ENCODE measurements at places on chromosomes 3 and 15.

- DNase-seq, result no peak
Observed at GRCh38 chr3:61964566-61964965, 403.2 kb downstream of the PTPRG start.

GRCh38 chr3:129602730-129603560 is 3.5 kb downstream of the PLXND1 start:
- DNase-seq, result peak; percentile 82

- DNase-seq, result no peak
Observed at GRCh38 chr3:103906304-103906703, 1460.4 kb upstream of the ALCAM start.

GRCh38 chr3:141332416-141332815 is 35.9 kb upstream of the ZBTB38 start:
- no peak for DNase-seq

DNA sequence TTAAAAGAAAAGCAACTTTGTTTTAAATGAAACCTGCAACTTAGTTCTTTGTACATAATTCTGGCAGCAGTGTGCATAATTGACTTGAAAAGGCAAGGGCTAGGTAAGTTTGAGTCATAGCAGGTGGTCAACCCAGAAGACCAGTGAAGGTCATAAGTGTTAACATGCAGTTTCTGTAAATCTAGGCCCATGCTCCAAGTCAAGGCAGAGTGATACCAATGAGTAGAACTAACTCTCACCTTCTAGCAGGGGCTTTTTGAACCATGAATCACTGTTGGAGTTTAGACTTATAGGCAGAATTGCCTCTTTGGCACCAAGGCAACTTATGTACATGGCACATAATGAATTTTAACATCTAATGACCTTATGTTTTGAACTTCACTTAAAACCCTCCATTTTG is 29.5 kb upstream of the IL20RB start:
- no peak for DNase-seq

GRCh38 chr3:99388780-99389179 is 249.6 kb upstream of the COL8A1 start:
- DNase-seq, result no peak

GRCh38 chr3:50604628-50605588 is 6.7 kb downstream of the CISH start:
- DNase-seq, result no peak

- peak; percentile 63 for DNase-seq
Observed at GRCh38 chr3:153163393-153163724, 1.3 kb downstream of the RAP2B start.

GRCh38 chr3:65130782-65131181 is 443.0 kb upstream of the ADAMTS9 start:
- no peak for DNase-seq

DNA sequence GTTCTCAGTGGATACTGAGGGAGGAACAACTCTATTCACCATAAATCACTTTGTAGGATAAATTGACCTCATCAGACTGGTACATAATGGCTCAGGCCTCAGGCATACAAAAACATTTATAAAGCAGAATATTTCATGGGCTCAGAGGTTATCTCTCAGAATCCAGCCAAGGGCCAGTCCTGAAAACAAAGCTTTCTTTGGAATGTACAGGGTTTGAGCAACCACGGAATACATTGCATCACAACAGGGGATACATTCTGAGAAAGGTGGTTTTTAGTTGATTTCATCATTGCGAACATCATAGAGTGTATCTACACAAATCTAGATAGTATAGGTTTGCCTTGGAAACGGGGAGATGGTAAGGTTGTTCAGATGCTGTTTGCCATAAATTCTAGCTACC is 33.4 kb upstream of the CTDSPL2 start:
- no peak for DNase-seq
